ENCODE measurements at places on chromosomes 2 and 18.

DNA sequence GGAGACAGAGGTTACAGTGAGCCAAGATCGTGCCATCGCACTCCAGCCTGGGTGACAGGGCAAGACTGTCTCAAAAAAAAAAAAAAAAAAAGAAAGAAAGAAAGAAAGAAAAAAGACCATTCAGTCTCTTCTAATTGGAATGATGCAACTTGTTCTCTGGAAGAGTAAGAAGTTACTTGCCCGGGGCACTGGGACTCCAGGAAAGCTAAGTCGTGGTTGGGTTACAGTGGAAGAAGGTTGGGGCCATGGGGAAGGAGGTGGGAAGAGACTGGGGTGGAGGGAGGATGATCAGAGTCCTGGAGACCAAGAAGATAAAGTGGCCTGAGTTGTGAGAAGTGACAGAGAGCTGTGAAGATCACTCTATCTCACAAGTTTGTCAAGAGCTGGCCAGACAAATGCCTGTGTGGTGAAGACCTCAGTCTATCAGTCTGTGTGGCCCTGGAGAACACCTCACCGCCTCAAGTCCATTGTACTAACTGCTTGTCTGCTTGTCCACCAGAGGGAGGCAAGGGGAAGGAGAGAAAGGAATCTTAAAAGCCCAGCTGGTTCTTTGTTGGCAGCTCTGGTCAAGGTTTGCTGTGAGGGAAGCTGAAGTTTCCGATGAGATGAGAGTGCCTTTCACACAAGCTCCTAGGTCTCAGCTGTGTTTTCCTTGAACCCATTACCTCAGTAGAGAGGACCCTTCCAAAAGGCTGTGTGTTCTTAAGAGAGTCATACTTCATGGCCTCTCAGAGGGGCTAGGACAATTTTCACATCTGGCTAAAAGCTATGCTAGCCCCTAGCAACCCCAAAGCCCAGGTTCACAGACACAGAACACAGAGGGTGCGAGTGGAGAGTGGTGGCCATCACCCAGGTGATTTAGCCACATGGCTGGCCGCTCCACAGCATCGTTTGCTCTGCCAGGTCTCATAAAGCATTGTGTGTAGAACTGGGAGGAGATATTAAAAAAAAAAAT lies 72.0 kb upstream of the TMEM178A start:
- H3K4me3 ChIP-seq: no peak overlapping the region
- H3K27ac ChIP-seq: peak overlapping the region; percentile 38
- peaks cover 3% of the 10 kb centered on the region for H3K36me3 ChIP-seq
- DNase-seq: no peak
- H3K4me1 ChIP-seq: peaks cover 4% of the 10 kb centered on the region
- H3K27me3 ChIP-seq: no peaks in the 10 kb centered on the region

GRCh38 chr2:141075753-141076152 lies 1055.1 kb downstream of the LRP1B start:
- no peak overlapping the region for H3K4me3 ChIP-seq
- no peak overlapping the region for H3K27ac ChIP-seq
- H3K4me1 ChIP-seq: no peaks in the 10 kb centered on the region
- no peaks in the 10 kb centered on the region for H3K27me3 ChIP-seq
- H3K36me3 ChIP-seq: no peaks in the 10 kb centered on the region

GRCh38 chr2:72991980-72992733 lies 74.8 kb downstream of the EMX1 start:
- no peak overlapping the region for H3K27ac ChIP-seq
- H3K4me3 ChIP-seq: no peak overlapping the region
- no peaks in the 10 kb centered on the region for H3K27me3 ChIP-seq
- peak; percentile 70 for DNase-seq
- H3K4me1 ChIP-seq: no peaks in the 10 kb centered on the region

DNA sequence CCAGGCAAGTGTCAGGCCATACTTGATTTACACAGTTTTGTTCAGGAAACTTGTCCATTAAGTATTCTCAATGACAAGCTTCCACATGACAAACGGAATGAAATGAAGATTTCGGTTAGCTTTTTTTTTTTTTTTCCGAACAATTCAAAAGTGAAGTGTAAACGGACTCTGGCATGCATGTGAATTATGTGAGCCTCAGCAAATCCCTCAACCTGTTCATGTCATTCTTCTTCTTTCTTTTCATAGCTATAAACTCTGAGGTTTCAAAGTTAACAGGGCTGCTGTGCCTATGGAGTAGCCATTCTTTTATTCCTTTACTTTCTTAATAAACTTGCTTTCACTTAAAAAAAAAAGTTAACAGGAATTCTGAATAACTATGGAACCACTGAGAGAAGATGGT lies 110.3 kb downstream of the NOL10 start:
- no peak overlapping the region for H3K27ac ChIP-seq
- H3K4me1 ChIP-seq: peaks cover 16% of the 10 kb centered on the region
- H3K36me3 ChIP-seq: peaks cover 53% of the 10 kb centered on the region
- no peak overlapping the region for H3K4me3 ChIP-seq

- H3K27me3 ChIP-seq: peaks cover 30% of the 10 kb centered on the region
- no peak for DNase-seq
- no peaks in the 10 kb centered on the region for H3K36me3 ChIP-seq
- no peak overlapping the region for H3K4me3 ChIP-seq
Observed at GRCh38 chr2:239033801-239034560, 186.1 kb downstream of the TWIST2 start.

Measured in osteocyte (in vitro differentiated cells).